ENCODE measurements at places on chromosomes 7 and 10. TPM values are rescaled to one million over a fixed set of nuclear protein-coding genes. Genes with fewer than 3 reads are reported as not detected.
A peak's percentile ranks its signal among the peaks of the same experiment; 100 is the strongest.

DNA sequence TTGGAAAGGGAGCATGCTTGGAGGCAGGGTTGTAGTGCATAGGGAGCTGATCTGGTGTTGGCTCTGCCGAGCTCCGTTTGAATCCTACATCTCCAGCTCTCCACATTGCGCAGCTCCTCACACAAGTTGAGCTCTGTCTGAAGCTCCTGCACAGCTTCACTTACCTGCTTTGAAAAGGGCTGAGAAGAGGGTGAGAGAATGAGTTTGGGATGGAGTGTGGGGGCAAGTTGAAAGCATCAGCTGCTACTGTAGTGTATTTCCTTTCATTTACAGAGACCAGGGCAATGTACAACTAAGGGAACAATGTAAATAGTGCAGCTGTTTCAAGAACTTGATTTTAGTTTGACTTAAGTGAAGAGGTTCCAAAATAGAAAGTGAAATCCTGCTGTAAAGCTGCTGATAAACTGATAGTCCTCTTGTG lies 88.5 kb downstream of the VTI1A start:
- H3K4me1 ChIP-seq: peaks cover 3% of the 10 kb centered on the region
- no peak overlapping the region for H3K4me3 ChIP-seq
- no peaks in the 10 kb centered on the region for H3K36me3 ChIP-seq
- no peak overlapping the region for H3K27ac ChIP-seq
- H3K27me3 ChIP-seq: no peaks in the 10 kb centered on the region

- DNase-seq: peak; percentile 35
- H3K4me3 ChIP-seq: no peak overlapping the region
- H3K4me1 ChIP-seq: peaks cover 38% of the 10 kb centered on the region
- no peaks in the 10 kb centered on the region for H3K36me3 ChIP-seq
These were observed 97.4 kb upstream of the PIK3CG start for GRCh38 chr7:106767498-106768323.

DNA sequence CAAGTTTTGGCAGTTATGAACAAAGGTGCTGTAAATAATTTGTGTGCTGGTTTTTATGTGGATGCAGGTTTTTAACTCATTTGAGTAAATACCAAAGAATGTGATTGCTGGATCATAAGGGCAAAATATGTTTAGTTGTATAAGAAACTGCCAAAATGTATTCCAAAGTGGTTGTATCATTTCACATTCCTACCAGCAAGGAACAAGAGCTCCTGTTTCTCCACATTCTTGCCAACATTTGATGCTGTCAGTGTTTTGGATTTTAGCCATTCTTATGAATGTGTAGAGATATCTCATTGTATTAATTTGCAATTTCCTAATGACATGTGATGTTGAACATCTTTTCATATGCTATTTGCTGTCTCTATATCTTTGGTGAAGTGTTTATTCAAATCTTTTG lies 207.3 kb upstream of the LRGUK start:
- no peak overlapping the region for H3K4me3 ChIP-seq
- H3K36me3 ChIP-seq: no peaks in the 10 kb centered on the region
- H3K27me3 ChIP-seq: no peaks in the 10 kb centered on the region
- no peaks in the 10 kb centered on the region for H3K4me1 ChIP-seq
- DNase-seq: peak; percentile 11

GRCh38 chr7:117827862-117828261 lies 45.4 kb downstream of the CTTNBP2 start:
- peak; percentile 92 for DNase-seq
- H3K4me3 ChIP-seq: peak overlapping the region; percentile 22
- peak overlapping the region; percentile 67 for H3K27ac ChIP-seq

DNA sequence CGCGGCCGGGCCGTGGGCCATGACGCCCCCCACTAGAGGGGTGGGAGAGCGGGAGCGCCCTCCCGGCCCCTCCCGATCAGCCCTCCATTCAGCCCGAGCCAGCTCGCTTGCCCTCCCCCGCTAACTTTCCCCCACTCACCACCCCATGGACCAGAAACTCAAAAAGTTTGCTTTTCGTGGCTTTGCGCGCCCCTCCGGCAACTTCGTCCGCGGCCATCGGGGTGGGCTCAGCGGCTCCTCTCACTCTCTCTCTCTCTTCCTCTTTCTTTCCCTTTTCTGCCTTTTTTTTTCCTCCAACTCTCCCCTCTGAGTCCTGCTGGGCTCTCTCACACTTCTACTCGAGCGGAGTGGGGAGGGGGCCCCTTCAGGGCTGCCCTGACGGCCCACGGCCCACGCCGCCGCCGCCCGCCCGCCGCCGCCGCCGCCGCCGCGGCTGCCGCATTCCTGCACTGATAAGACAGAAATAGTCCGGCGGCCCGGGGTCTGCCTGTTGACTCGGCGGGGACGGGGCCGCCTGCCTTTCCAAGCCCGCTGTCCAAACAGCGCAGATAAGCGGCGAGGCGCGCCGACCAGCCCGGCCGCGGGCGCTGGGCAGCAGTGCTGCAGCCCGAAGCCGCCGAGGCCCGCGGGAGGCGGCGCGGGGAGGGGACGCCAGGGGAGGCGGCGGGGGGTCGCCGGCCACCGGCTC lies at the start of gene SMARCD3:
TSS of gene SMARCD3 (minus strand) at position 349 of the 688 bp plus-strand sequence. CDS start at position 217, 132 bp downstream.
- H3K4me3 ChIP-seq: peak within 1 kb of the TSS; percentile 80
- H3K27me3 ChIP-seq: no peaks in the 10 kb centered on the region

- H3K27ac ChIP-seq: no peak overlapping the region
- no peak overlapping the region for H3K4me3 ChIP-seq
- no peaks in the 10 kb centered on the region for H3K27me3 ChIP-seq
- no peak for DNase-seq
- H3K4me1 ChIP-seq: no peaks in the 10 kb centered on the region
- peaks cover 8% of the 10 kb centered on the region for H3K36me3 ChIP-seq
These were observed 81.6 kb downstream of the CYP51A1 start for GRCh38 chr7:92052684-92053083.

PAX4 gene
- total RNA-seq: not detected

GRCh38 chr7:38163671-38164070 lies 14.4 kb upstream of the STARD3NL start:
- H3K4me3 ChIP-seq: no peak overlapping the region
- DNase-seq: no peak
- H3K27me3 ChIP-seq: no peaks in the 10 kb centered on the region

DNA sequence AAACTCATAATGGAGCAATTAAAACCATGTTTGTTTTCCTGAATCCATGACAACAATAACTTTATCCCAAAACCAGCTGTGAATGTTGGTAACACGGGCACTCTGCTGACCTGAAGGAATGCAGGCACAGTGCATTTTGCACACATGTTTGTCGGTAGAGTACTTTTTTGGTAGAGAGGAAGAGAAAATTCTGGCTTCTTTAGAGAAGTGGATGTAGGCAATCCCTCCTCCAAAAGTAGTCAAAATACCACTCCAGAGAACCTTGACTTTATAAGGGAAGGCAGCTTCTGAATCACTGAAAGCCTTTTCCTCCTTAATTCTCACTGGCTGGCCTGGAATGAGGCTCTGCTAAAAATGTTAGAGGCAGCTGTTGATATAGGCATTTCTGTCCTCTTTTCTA lies 15.8 kb upstream of the ACTA2 start:
- DNase-seq: no peak
- no peaks in the 10 kb centered on the region for H3K4me1 ChIP-seq
- H3K36me3 ChIP-seq: no peaks in the 10 kb centered on the region
- no peak overlapping the region for H3K4me3 ChIP-seq
- no peaks in the 10 kb centered on the region for H3K27me3 ChIP-seq

RNF32 gene
- 2.7 TPM for total RNA-seq

- DNase-seq: no peak
- no peaks in the 10 kb centered on the region for H3K36me3 ChIP-seq
- H3K4me1 ChIP-seq: peaks cover 20% of the 10 kb centered on the region
- H3K27me3 ChIP-seq: peaks cover 22% of the 10 kb centered on the region
- H3K4me3 ChIP-seq: no peak overlapping the region
These were observed 115.7 kb downstream of the PRKAG2 start for GRCh38 chr7:151761231-151761630.

- no peak for DNase-seq
- H3K27me3 ChIP-seq: peaks cover 2% of the 10 kb centered on the region
- H3K36me3 ChIP-seq: no peaks in the 10 kb centered on the region
- H3K27ac ChIP-seq: no peak overlapping the region
These were observed 132.6 kb downstream of the RPS24 start for GRCh38 chr10:78166261-78166660.

- no peak for DNase-seq
- peaks cover 6% of the 10 kb centered on the region for H3K36me3 ChIP-seq
These were observed 75.3 kb downstream of the GRB10 start for GRCh38 chr7:50707236-50708006.

GRCh38 chr7:16558761-16559302 lies 32.2 kb downstream of the LRRC72 start:
- H3K36me3 ChIP-seq: no peaks in the 10 kb centered on the region
- H3K4me3 ChIP-seq: no peak overlapping the region
- H3K4me1 ChIP-seq: no peaks in the 10 kb centered on the region

GRCh38 chr10:96208271-96208670 lies 63.1 kb downstream of the BLNK start:
- H3K27ac ChIP-seq: no peak overlapping the region
- no peaks in the 10 kb centered on the region for H3K4me1 ChIP-seq
- no peak overlapping the region for H3K4me3 ChIP-seq
- H3K27me3 ChIP-seq: peaks cover 2% of the 10 kb centered on the region
- no peak for DNase-seq
- H3K36me3 ChIP-seq: no peaks in the 10 kb centered on the region

GRCh38 chr7:148973256-148973655 lies 55.0 kb downstream of the PDIA4 start:
- no peak overlapping the region for H3K27ac ChIP-seq
- H3K36me3 ChIP-seq: no peaks in the 10 kb centered on the region
- DNase-seq: no peak
- H3K4me3 ChIP-seq: no peak overlapping the region
- H3K27me3 ChIP-seq: no peaks in the 10 kb centered on the region
- H3K4me1 ChIP-seq: no peaks in the 10 kb centered on the region

GRCh38 chr7:113279256-113279655 lies 160.9 kb upstream of the SMIM30 start:
- H3K4me1 ChIP-seq: no peaks in the 10 kb centered on the region
- no peaks in the 10 kb centered on the region for H3K27me3 ChIP-seq
- no peak overlapping the region for H3K27ac ChIP-seq

Measured in astrocyte (in vitro differentiated cells and primary cell).